Fibroblast of skin of right quadriceps (primary cell): ENCODE measurements at places on chromosomes 4 and X.
A peak's percentile ranks its signal among the peaks of the same experiment; 100 is the strongest.

DNA sequence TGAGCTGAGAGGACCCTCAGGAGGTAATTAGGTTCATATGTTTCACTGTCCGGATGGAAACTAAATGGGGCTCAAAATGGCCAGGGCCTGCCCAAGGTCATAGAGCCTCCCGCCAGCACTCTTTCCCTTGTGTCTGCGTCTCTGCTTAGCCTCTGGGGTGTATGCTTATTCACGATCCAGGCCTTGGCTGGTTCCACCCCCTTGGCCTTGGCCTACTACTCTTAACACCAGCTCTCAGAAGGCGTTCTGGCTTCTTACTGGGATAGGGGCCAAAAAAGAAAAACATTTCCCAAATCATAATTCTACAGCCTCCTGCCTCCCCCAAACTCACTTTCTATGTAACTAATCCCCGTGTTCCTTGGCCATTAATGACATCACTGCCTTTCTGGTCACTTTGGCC, 68.8 kb downstream of the RTL5 start:
- no peak for DNase-seq

- DNase-seq, result no peak
Measured at GRCh38 chr4:143606480-143606879, 93.0 kb downstream of the SMARCA5 start.

DNA sequence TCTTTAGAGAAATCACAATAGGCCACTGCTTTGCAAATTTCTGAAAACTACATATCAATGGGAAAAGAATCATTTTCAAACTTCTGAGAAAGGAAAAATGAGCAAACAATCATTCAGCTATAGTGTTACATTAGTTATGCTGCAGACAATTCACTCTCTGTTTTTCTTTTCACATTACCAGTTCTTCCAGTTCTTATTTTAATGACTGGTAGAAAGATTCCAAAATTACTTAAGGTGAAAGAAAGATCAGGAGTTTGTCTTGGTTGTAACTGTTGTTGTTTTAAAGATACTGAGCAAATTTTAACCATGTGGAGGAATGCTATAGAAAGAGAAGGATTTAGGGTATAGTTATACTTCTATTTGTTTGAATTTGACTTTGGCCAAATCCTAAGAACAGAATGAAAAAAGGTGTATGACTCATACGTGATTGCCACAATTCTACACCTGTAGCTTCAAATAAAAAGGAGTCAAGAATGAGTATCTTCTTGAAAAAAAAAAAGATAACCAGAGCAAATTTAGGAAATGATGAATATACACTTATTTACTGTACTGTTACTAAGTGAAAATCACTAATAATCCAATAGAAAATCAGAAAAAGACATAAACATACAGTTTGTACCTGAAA, 21.0 kb upstream of the RASGEF1B start:
- DNase-seq, result no peak

- DNase-seq, result peak; percentile 98
Measured at GRCh38 chr4:156946516-156947424, 24.8 kb downstream of the PDGFC start.
